ENCODE measurements at places on chromosomes 12 and 14.

DNA sequence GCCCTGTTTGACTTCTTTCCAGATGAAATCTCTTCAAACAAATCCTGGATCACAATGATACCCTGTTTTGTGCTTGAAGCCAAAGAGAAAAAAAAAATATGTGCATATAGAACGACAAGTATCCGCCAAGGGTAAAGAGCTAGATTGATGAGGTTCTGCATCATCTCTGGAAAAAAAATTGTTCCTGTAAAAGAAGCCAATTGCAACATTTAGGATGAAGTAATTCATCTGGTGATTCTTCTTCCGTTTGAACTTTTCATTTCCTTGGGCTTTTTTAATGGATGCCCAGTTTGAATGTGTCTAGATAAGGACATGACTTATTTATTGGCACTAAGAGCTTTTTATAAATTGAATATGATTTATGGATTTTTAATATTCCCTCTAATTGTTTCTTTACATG, 38.1 kb upstream of the NPAS3 start:
- DNase-seq, result no peak

GRCh38 chr12:49622501-49623141, 740 bp upstream of the PRPF40B start:
- DNase-seq, result no peak

DNA sequence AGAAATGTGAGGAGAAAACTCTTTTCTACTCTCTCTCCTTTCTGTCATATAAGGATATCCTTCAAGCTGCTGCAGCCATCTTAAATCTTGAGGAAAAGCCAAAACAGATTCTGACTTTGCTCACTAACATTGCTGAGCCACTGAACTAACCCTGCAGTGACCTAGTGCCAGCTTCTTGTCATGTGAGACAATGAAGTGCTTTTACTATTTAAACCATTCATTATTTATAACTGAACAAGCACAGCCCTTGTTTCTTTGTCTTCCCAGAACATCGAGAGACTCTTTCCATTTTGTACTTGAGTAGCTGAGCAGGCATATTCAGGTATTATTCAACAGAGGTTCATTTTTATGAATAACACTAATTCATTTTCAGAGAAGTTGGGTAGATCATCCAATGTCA, 455.0 kb upstream of the TMPO start:
- DNase-seq, result no peak

GRCh38 chr12:6208130-6208529, 7.9 kb downstream of the CD9 start:
- no peak for DNase-seq

- peak; percentile 16 for DNase-seq
Measured at GRCh38 chr12:81257947-81258551, 180.2 kb downstream of the ACSS3 start.

GRCh38 chr12:56206452-56207166, 15.1 kb downstream of the RNF41 start:
- DNase-seq, result no peak

DNA sequence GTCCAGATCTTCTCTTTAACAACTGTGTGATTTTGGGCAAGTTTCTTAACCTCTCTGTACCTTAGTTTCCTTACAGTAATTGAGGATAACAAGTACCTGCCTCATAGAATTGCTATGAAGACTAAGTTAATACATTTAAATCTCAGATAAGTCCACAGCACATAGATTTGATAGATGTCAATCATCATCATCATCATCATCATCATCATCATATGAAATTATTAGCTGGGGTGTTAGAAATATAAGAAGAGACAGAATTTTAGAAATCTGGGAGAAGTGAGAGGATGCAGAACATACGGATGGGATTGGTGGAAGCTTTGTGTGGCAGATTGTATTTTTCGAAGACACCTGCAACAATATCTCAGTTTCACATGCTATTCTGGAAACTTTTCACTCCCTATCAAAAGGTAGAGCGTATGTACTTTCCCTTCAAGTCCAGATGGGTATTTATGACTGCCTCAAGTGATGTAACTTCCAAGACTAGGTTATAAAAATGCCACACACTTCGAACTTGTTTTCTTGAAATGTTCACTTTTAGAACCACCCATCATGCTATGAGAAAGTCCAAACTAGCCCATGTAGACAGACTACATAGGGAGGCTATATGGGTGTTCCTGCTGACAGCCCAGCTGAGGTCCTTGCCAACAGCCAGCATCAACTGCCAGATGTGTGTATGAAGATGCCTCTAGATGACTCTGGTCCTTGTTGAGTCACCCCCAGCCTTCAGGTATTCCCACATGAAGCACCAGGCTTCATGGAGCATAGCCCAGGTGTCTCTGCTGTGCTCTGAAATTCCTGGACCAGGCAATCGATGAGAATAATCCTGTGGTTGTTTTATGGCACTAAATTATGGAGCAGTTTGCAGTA, 20.7 kb upstream of the SDR39U1 start:
- no peak for DNase-seq

GRCh38 chr12:48696626-48697025, 14.6 kb upstream of the KANSL2 start:
- no peak for DNase-seq

DNA sequence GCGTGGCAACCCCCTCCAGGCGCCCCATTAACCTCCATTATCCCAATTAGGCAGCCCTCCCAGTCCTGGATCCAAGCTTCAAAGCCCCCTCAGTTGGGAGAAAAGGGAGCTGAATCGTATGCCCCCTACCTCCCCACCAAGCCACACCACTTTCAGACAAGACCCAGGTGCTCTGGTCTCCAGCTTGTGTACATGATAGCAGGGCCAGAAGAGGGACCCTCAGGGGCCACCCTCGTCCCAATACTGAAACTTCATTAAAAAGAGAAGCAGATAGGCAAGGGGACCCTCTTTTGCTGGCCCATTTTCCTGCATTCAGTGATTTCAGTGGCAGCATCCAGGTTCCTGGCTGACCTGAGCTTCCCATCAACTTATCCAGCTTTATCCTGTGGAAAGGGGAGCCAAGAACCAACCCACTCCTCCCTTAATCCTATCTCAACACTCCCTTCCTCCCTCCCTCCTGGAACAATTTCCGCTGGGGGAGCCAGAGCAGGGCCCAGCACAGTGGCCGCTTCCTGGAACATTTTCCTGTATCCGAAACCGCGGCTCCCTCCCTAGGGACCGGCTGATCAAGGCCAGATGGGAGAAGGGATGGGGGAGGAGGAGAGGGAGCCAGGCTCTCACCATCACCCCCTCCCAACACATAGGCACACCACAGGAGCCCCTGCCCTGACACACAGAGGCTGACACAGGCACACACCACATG, 9.5 kb upstream of the SP7 start:
- DNase-seq, result peak; percentile 31

GRCh38 chr14:92686411-92686899, 62.0 kb downstream of the LGMN start:
- no peak for DNase-seq
